CD4-positive, alpha-beta memory T cell (primary cell): ENCODE measurements at places on chromosomes 3 and 15.

- DNase-seq = no peak
- H3K36me3 ChIP-seq = no peaks in the 10 kb centered on the region
- no peaks in the 10 kb centered on the region for H3K4me1 ChIP-seq
- no peaks in the 10 kb centered on the region for H3K27me3 ChIP-seq
These were observed 3.3 kb upstream of the CNTN3 start for GRCh38 chr3:74617776-74618175.

- no peak overlapping the region for H3K27ac ChIP-seq
- no peaks in the 10 kb centered on the region for H3K27me3 ChIP-seq
- DNase-seq = no peak
- no peaks in the 10 kb centered on the region for H3K36me3 ChIP-seq
These were observed 6.1 kb upstream of the DUSP7 start for GRCh38 chr3:52062505-52062904.

- no peaks in the 10 kb centered on the region for H3K36me3 ChIP-seq
- no peaks in the 10 kb centered on the region for H3K27me3 ChIP-seq
- no peak overlapping the region for H3K4me3 ChIP-seq
- no peak overlapping the region for H3K27ac ChIP-seq
- DNase-seq = no peak
These were observed 18.0 kb upstream of the TSC22D2 start for GRCh38 chr3:150390087-150390486.

GRCh38 chr3:136093771-136094170 is 102.4 kb downstream of the MSL2 start:
- H3K27me3 ChIP-seq = no peaks in the 10 kb centered on the region
- H3K4me3 ChIP-seq = no peak overlapping the region
- H3K4me1 ChIP-seq = no peaks in the 10 kb centered on the region
- no peak overlapping the region for H3K27ac ChIP-seq

GRCh38 chr3:61356685-61357084 is 105.4 kb upstream of the FHIT start:
- no peak for DNase-seq
- no peaks in the 10 kb centered on the region for H3K4me1 ChIP-seq
- H3K36me3 ChIP-seq = no peaks in the 10 kb centered on the region
- H3K27me3 ChIP-seq = no peaks in the 10 kb centered on the region
- no peak overlapping the region for H3K4me3 ChIP-seq
- H3K27ac ChIP-seq = no peak overlapping the region

DNA sequence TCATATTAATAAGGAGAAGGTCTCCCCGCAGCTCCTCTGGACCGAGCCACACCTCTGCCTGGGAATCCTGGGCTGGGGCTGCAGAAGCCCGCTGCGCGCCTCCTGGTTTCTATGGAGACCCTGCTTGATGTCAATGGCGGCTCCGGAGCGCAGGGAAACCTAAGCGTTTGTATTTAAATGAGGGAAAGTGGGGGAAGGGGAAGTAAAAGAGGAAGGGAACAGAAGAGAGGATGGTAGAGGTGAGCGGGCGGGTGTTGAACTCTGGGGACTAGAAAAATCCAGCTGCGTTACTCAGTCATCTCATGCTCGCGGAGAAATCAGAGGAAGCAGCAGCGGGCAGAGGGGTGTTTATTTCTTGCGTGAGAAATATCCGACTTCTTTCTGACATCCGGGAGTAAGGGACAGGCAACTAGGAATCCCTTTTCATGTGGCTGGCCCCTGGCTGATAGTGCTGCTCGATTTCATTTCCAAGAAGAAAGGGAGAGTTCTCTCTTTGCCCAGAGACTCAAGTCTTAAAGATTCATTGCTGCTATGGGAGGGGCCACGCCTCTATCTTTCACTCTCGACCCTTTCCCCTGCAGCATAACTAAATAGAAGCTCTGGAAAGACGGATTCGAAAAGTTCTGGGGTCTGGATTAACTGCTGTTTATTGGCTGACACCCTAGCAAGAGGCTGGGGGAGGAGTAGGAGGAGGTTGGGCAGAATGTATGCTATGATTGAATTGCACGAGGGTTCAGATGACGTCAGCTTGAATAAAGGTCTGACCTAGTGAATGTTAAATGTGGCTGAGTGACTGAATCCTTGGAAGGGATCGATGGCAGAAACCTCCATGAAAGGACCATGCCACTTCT is 110.5 kb upstream of the GAP43 start:
- no peaks in the 10 kb centered on the region for H3K27me3 ChIP-seq
- peaks cover 6% of the 10 kb centered on the region for H3K4me1 ChIP-seq
- no peak for DNase-seq
- no peaks in the 10 kb centered on the region for H3K36me3 ChIP-seq
- H3K4me3 ChIP-seq = peak overlapping the region; percentile 33

DNA sequence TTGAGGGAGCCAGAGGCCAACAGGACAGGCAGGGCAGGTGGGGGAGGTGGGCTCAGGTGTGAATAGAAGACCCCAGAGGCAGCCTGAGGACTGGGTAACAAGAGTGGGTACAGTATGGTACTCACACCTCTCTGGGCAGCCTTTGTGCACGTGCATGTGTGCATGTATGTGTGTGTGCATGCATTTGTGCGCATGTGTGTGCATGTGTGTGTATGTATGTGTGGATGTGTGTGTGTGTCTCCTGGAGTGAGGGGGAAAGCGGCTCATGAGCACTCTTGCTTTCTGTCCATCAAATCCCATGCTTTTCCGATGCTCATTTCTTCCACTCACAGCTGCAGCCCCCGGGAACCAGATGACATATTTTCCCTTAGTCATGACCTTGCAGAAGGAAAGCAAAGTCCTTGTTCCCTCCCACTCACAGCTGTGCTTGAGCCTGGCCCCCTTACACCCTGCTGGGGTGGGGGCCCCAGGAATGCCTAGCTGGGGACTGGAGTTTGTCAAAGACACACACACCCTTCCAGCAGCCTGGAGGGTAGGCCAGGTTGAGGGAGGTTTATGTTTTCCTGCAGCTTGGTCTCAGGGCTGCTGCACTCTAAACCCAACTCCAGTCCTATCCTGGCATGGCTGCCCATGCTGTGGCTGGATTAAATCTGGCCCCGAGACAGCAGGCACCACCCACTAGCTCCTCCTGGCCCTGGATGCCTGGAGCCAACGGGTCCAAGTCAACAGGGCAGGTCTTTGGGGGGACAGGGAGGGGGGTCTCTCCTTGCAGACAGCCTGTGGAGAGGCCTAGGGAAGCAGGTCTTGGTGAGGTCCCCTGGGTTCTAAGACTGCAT is 22.5 kb downstream of the CCDC33 start:
- DNase-seq = no peak
- H3K27ac ChIP-seq = no peak overlapping the region
- H3K27me3 ChIP-seq = no peaks in the 10 kb centered on the region
- no peaks in the 10 kb centered on the region for H3K4me1 ChIP-seq
- H3K36me3 ChIP-seq = no peaks in the 10 kb centered on the region

GRCh38 chr3:65938676-65939075 is 100.0 kb downstream of the MAGI1 start:
- no peaks in the 10 kb centered on the region for H3K27me3 ChIP-seq
- no peaks in the 10 kb centered on the region for H3K4me1 ChIP-seq
- H3K27ac ChIP-seq = no peak overlapping the region

DNA sequence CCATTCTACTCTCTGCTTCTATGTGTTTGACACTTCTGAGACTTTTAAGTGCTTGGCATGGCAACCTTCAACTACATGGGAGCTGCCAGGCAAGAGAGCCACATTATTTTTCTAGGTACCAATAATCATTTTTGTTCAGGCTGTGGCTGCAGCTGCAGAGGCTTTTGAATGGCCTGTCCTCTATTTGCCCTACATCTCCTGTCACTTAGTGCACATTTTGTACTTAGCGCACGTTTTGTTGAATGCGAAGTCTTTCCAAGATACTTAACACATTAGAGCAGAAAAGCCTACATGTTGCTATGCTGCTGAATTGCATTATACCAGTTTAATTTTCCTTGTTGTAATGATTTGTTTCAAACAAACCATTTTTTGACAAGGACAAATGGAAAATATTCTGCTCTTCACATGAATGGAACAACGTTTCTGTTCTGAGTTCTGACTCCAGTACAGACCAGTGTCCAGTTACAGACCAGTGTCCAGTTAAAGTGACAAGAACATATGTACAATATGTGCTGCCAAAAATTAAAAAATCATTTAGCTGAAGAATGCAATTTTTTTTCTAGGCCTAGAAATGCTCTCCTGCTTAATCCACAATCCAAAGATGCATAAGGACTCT is 113.9 kb downstream of the ABI3BP start:
- H3K27ac ChIP-seq = no peak overlapping the region
- DNase-seq = no peak
- no peaks in the 10 kb centered on the region for H3K27me3 ChIP-seq
- no peaks in the 10 kb centered on the region for H3K36me3 ChIP-seq
- H3K4me1 ChIP-seq = no peaks in the 10 kb centered on the region
- no peak overlapping the region for H3K4me3 ChIP-seq
